ENCODE measurements at places on chromosomes 3 and 15. TPM values are rescaled to one million over a fixed set of nuclear protein-coding genes. Genes with fewer than 3 reads are reported as not detected.

- no peak for DNase-seq
Observed at GRCh38 chr3:72273615-72274014, 488.7 kb upstream of the PROK2 start.

DNA sequence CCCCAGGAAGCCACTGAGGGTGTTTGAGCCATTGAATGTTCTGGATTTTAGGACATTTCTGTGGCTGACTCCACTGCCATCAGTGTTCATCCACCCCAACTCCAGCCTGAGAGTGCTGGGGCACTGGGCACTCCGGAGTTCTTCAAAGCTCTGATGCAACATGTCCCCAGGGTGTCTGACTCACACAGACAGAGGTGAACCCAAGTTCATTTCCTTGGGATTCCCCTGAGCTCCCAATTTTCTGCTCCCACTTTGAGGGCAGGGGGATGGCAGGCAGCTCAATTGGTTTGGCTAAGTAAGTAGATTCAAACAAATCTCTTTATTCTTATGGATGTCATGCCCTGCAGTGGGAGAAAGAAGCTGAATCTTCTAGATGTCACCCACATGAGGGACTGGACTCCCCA is 2.2 kb downstream of the STRA6 start:
- DNase-seq, result no peak

- DNase-seq, result no peak
Observed at GRCh38 chr15:80830677-80831076, 51.5 kb downstream of the CEMIP start.

DNA sequence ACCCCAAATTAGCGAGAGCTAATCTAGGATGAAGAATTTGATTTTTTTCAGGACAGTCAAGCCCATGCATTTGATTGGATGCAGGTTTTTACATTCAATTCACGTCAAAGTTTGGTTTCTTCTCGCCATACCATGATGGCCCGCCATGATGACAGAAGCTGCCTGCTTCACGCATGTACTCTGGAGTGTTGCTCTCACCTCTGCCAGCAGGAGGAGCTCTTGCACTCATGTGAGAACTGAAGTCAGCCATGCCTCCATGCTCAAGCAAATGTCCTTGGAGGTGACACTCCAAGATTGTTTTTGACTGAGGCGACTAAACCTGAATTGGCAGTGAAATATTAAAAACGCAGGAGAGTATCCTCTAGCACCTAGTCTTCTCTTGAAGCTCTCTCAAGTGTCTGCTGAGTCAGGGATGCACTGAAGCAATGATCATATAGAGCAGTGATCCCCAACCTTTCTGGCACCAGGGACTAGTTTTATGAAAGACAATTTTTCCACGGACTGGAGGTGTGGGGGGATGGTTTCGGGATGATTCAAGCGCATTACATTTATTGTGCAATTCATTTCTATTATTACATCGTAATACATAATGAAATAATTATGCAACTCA is 120.9 kb downstream of the SAMMSON start:
- no peak for DNase-seq

GPR27 gene
- polyA plus RNA-seq, result 8.3 TPM

DNA sequence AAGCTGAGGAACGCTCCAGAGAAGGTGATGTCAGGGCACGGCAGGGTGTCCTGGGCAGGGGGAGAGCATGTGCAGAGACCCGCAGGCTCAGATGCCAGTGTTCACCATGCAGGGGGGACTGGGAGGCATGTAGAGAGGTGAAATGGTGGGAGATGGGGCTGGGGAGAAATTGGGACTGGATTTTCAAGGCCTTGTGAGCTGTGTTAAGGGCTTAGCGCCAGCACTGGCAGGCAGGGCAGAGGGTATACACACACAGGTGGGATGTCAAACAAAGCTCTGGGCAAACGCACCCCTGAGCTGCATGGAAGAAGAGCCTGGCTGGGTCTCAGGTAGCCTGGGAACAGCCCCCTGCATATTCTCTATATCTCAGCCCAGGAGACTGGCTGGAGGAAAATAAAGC is 282.7 kb downstream of the SHQ1 start:
- no peak for DNase-seq

DNA sequence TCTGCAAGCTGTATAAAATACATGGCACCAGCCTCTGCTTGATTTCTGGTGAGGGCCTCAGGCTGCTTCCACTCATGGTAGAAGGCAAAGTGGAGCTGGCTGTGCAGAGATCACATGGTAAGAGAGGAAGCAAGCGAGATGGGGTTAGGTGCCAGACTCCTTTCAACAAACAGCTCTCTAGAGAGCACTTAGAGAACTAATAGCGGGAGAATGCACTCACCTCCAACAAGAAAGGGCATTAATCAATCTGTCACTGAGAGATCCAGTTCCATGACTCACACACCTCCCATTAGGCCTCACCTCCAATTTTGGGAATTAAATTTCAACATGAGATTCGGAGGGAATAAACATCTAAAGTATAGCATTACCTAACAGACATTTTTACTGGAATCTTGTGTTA is 644.1 kb upstream of the ARRDC4 start:
- DNase-seq, result no peak

XIRP1 gene
- 0.16 TPM for polyA plus RNA-seq

DNA sequence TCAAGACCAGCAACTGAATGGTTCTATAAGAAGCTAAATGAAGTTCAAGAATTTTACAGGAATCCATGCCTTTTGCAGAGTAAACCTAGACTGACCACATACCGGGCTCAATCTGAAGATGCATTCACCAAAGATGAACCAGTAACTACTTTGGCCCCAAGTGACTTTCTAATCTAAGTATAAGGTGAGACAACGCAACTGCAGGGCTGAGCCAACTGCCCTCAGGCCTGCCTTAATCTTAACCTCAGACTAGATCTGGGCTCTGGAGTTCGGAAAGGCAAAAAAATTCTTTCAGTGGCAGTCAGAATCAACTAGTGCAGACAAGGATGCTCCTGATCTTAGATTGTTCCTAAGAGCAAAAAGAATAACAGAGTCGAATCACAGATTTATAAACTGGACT is 48.3 kb downstream of the EXD1 start:
- no peak for DNase-seq

GRCh38 chr3:89474333-89475130 is 367.1 kb downstream of the EPHA3 start:
- no peak for DNase-seq

DNA sequence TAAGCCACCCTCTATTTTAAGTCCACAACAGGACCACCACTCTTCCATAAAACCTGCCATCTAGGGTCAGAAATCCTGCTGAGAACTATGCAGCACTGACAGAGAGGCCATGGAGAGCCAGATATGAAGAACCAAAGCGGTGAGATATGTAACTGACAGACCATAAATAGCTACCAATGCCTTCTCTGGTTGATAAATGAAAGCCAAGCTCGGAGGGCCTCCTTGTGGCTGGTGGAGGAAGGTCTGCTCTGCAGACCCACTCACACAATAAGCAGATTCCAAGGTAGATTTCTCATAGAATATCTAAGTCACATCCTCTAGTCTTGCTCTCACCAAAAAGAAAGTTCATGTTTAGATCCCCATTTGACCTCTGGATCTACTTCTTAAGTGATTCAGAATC is 38.9 kb downstream of the RYK start:
- no peak for DNase-seq

ZFAND6 gene
- polyA plus RNA-seq, result 125 TPM

STRIT1 gene
- polyA plus RNA-seq, result 1.9 TPM

- DNase-seq, result no peak
Observed at GRCh38 chr3:44506961-44507360, 29.5 kb upstream of the ZNF445 start.

DNA sequence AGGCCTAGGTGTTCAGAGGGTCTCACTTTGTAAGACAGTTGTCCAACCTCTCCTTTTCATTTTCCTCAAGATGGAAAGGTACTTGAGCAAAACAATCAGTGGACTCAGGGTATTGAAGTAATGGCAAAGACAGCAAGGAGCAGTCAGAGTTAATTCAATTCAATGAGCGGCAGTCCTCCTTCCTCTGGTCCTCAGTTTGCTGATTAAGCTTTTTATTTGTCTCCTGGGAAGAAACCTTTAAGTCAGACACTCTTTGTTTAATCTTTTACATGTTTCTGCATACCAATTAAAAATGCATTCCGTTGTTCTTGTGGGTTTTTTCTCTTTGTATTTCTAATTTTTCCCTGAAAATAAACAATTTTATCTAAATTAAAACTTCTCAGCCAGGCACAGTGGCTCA is 18.9 kb upstream of the ALDH1L1 start:
- DNase-seq, result no peak

DNA sequence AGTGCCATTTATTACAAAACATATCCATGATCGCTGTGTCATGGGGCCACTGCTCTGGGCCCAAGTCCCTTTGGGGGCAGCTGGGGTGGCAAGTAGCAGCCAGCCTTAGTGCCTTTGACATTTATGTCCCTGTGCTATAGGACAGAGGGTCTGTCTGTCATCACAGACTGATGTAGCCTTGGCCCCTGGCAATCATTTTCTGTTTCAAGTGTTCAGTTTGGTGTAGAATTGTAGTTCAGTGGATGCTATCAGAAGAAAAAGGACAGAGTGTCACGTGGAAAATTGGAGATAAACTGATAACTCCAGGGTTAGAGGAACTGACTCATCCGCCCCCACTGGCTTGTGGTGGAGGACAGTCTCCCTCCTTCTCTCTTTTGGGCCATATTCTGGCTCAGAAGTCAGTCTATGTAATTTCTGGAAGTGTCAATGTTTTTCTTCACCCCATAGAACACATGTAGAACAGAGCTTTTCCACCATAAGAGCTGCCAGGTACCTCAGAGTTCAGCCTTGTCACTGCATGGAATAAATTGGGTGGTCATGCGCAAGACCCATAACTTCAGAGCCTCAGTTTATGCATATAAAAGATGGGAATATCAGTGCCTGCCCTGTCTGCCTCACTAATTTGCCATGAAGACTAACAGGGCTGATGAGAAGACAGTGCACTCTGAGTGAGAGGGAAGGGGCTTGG is 4.5 kb upstream of the MRPS22 start:
- DNase-seq, result no peak

- DNase-seq, result no peak
Observed at GRCh38 chr15:67116742-67117141, 51.3 kb downstream of the SMAD3 start.

ZIC4 gene
- polyA plus RNA-seq, result not detected

- DNase-seq, result no peak
Observed at GRCh38 chr3:139285691-139286090, 58.1 kb upstream of the MRPS22 start.

DNA sequence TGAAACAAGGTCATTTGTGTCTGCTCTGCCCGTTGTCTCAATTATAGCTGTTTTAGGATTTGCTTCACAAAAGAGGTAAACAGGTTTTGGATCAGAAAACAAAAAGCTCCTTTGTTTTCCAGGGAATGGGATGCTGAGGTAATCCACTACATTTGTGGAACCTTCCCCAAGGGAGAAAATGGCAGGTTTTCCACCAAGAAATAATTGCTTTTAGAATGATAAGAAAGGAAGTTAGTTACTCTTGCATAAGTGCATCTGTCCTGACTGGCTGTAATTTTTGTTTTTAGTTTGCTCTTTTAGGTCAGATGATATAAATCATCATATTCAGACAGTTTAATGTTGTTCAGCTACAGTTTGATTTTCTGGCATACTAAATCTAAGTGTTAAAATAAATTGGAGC is 198.5 kb upstream of the COL8A1 start:
- peak; percentile 20 for DNase-seq

- no peak for DNase-seq
Observed at GRCh38 chr3:146279013-146279412, 28.1 kb upstream of the PLSCR4 start.

DNA sequence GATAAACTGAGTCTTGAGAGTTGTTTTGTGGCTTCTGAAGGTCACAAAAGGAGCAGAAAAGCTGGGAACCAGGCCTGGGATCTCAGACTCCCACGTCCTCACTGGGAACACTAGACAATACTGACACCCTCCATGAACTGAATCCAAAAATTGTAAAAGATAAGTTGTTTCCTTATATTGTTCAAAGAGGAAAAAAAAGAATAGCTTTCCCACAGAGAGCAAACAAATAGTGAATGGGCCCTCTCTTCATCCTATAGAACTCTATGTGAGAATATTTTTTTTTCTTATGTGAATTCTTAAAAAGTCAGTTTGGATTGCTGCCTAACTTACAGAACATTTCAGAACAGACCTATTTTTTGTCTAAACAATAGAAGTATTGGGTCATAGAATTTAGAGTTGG is 203.5 kb downstream of the MECOM start:
- no peak for DNase-seq

DNA sequence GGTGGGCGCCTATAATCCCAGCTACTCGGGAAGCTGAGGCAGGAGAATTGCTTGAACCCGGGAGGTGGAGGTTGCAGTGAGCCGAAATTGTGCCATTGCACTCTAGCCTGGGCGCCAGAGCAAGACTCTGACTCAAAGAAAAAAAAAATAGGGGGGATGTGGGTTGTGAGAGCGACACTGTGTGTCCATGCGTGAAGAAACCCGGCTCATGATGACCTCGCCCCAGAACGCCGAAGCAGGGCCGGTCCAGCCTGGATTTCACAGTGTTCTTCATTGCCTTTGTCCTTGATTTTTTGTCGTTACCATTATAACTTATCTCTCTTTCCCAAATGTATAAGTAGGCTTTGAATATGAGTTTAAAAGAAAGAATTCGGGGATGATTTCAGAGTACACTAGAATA is 128.7 kb downstream of the PGPEP1L start:
- no peak for DNase-seq

SLC22A14 gene
- 0.30 TPM for polyA plus RNA-seq

DNA sequence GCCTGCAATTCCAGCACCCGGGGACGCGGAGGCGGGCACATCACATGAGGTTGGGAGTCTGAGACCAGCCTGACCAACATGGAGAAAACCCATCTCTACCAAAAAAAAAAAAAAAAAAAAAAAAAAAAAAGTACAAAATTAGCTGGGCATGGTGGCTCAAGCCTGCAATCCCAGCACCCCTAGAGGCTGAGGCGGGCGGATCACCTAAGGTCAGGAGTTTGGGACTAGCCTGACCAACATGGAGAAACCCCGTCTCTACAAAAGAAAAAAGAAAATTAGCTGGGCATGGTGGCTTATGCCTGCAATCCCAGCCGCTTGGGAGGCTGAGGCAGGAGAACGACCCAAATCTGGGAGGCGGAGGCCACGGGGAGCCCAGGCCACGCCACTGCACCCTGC is 7.5 kb upstream of the FAN1 start:
- no peak for DNase-seq

DNA sequence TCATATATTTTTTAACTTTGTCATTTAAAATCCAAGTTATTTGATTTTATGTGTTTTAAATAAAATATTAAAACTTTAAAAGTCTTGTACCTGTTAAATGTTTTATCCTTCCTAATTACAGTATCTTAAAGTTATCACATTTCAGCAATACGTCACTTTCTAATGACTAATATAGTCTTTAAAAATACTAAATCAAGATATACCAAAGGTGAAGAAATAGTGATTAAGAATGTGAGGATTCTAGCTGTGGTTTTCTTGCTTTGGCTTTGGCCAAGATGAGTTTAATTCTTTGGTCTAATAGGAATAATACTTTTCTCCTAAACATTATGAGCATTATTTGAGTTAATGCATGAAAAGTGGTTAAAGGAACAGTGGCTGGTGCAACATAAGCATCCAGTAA is 13.9 kb downstream of the SETD5 start:
- DNase-seq, result no peak
